Activated naive CD4-positive, alpha-beta T cell treated with anti-CD3 and anti-CD28 coated beads for 36 hours (primary cell): ENCODE measurements at places on chromosomes 13 and 19. TPM values are rescaled to one million over a fixed set of nuclear protein-coding genes. Genes with fewer than 3 reads are reported as not detected.

DNA sequence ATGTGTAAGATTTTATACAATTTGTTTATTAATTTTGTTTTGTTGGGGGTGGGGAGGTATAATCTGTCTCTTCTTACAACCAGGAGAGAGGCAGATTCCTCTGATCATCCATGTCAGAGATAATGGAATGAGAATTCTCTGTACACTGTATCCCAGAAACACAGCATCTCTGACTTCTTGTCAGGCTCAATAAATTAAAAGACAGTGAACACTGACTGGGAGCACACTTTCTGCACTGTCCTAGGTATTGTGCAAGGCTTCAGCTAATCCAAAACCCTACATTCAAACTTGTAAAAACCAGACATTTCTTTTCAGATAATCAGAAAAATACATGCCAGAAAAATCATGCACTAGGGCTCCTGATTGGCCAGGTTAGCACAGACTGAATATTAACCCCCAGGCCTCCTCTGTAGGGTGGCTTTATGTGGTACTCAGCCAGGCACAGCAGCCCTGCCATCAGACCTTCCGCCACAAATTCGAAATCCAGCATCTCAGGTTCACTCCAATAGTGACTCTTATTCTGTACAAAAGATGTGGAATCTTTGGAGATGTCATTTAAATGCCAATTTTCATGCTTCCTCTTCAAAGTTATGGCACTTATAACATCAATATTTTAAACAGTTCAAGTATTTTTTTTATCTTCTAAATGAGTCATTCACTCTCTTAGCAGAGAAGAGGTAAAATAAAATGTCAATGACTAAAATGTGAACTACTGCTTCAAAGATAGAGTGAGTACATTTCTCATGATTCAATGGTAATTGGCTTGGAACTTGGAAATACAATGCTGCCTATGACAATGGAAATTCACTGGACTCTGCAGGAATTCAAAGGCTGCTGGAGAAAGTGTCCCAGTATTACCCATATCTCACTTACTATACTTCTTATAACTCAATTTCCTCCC, 211.5 kb downstream of the KLF12 start:
- no peak overlapping the region for H3K4me3 ChIP-seq
- peaks cover 3% of the 10 kb centered on the region for H3K36me3 ChIP-seq
- H3K4me1 ChIP-seq = peaks cover 76% of the 10 kb centered on the region
- DNase-seq = no peak
- H3K27ac ChIP-seq = no peak overlapping the region
- H3K27me3 ChIP-seq = no peaks in the 10 kb centered on the region

- H3K27ac ChIP-seq = no peak overlapping the region
- H3K4me3 ChIP-seq = no peak overlapping the region
- no peaks in the 10 kb centered on the region for H3K27me3 ChIP-seq
- peaks cover 31% of the 10 kb centered on the region for H3K36me3 ChIP-seq
- peaks cover 22% of the 10 kb centered on the region for H3K4me1 ChIP-seq
Observed at GRCh38 chr13:102873653-102874052, 27.8 kb downstream of the ERCC5 start.

The UBE2L5 gene
- total RNA-seq = not detected

DNA sequence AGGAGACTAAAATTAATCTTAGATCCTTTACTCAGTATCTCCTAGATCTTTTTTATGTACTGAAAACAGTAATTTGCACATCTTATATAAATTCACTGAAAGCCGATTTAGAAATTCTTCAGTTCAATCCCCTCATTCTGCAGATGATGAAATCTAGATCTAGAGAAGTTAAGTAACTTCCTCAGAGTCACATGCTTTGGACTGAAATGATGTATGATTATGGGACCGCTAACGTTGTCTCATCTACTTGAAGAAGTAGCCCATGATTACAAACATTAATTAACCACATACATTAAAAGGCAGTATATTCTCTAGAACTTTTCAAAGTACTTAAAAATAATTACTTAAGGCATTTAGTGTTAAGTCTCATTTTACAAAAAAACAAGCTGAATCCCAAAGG, 37.8 kb downstream of the ELF1 start:
- peak overlapping the region; percentile 100 for H3K27ac ChIP-seq
- H3K36me3 ChIP-seq = peaks cover 30% of the 10 kb centered on the region
- H3K4me3 ChIP-seq = peak overlapping the region; percentile 90
- H3K27me3 ChIP-seq = no peaks in the 10 kb centered on the region

- H3K36me3 ChIP-seq = no peaks in the 10 kb centered on the region
- no peak for DNase-seq
- no peak overlapping the region for H3K4me3 ChIP-seq
Observed at GRCh38 chr19:16347706-16348105, 23.1 kb downstream of the KLF2 start.

The NXNL1 gene
- total RNA-seq = not detected

The SYNE4 gene
- 2.1 TPM for total RNA-seq

DNA sequence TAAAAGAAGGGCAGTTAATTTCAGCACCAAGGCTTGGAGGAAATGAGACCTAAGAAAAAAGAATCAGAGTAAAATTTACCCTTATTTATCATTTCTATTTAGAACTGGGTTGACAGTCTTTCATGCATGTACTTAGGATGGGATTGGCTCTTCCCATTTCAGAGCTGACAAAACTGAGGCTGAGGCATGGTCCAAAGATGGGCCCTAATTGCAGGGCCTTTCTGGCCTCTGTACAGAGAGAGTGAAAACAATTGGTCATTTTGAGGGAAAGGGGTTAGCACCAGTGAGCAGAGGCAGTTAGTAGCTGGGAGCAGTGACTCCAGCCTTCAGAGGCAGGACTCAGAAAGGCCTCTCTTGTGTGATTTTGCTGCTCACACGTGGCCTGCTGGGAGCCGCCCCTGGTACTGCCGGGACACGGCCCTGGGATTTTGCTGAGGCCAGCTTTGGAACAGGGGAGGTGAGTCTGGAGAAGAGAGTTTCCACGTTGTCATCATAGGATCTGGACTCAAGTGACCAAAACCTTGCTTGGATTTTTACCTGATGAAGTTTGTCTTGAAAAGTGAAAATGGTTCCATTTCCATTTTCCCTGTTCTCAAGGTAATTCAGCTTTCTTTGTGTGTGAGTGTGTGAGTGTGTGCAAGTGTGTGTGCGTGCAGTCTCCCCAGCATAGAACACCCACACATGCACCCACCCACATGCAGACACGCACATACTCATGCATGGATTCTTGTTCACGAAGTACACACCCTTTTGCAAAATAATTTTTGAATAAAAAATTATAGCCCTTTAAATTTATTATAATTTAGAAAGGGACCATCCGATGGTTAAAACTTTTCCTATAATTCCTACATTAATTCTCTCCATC, at the start of gene ZNF536:
TSS of gene ZNF536 (plus strand) at position 425 of the 865 bp plus-strand sequence. CDS start 71,179 bp downstream, outside the sequence.
- peaks cover 20% of the 10 kb centered on the region for H3K27me3 ChIP-seq
- DNase-seq = no peak
- peaks cover 4% of the 10 kb centered on the region for H3K4me1 ChIP-seq
- no peak within 1 kb of the TSS for H3K4me3 ChIP-seq
- H3K27ac ChIP-seq = no peak within 1 kb of the TSS

DNA sequence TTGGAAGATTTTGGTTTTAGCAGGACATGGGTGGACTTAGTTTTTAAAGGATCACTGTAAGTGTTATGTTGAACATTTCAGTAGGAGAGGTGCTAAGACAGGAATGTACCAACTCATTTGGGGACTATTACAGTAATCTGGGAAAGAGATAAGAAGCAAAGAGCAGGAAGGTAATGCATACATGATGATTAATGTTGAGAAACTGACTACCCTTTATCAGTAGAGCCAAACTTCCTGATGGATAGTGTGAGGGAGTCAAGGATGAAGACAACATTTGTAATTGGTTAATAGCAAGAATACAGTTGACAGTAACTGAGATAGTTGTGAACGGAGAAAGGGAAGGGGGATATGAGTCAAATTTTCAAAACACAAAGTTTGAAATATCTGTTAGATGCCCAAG, 421.9 kb upstream of the PRR20A start:
- H3K27ac ChIP-seq = no peak overlapping the region
- H3K4me1 ChIP-seq = no peaks in the 10 kb centered on the region
- no peak for DNase-seq

DNA sequence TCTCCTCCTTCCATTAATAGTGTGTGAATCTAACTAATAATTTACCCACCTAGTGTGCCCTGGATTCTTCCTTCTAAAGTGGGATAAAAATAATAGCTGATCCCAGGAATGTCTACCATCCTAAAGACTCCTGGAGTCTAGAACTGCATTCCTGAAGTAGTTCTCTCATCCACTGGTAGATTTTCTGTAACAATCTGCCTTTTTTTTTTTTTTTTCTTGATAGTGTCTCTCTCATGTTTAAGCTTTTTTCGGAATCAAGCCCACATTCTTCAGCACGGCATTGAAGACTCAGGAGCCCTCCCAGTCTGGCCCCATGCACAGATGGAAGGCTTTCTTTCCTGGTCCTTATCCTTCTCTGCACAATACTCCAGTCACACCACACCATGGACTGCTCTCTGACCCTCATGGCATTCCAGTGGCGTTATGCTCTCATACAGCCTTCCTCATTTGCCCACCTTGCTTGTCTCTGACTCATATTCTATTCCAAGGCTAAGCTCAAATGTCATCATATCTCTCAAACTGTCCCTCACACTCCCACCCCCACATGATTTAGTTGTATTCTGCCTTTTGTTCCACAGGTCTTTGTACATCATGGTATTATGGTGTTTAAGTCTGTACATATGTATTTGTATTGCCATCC, 68.7 kb upstream of the FRY start:
- no peak overlapping the region for H3K4me3 ChIP-seq
- H3K27me3 ChIP-seq = peaks cover 4% of the 10 kb centered on the region
- no peaks in the 10 kb centered on the region for H3K36me3 ChIP-seq
- H3K4me1 ChIP-seq = no peaks in the 10 kb centered on the region
- H3K27ac ChIP-seq = no peak overlapping the region
- DNase-seq = no peak
